ENCODE measurements at places on chromosomes 1 and 21. TPM values are rescaled to one million over a fixed set of nuclear protein-coding genes. Genes with fewer than 3 reads are reported as not detected.

Gene CCDC185
- total RNA-seq = not detected

Gene MTMR11
- 2.5 TPM for total RNA-seq

Gene TENT5C
- 7.7 TPM for total RNA-seq

Gene BGLAP
- total RNA-seq = 7.1 TPM

Gene AKR7A3
- total RNA-seq = 0.82 TPM

Gene MYBPH
- not detected for total RNA-seq

Gene PHACTR4
- total RNA-seq = 31.4 TPM

Gene LRRIQ3
- 2.6 TPM for total RNA-seq

Gene ASTN1
- not detected for total RNA-seq

Gene VTCN1
- not detected for total RNA-seq

Data from T-cell (primary cell).